ENCODE measurements at places on chromosomes 6 and 20. TPM values are rescaled to one million over a fixed set of nuclear protein-coding genes. Genes with fewer than 3 reads are reported as not detected.

NUS1 gene
- polyA plus RNA-seq, result 25.2 TPM

FKBP1A gene
- polyA plus RNA-seq, result 697 TPM

RAB32 gene
- polyA plus RNA-seq, result 13.0 TPM

BPI gene
- polyA plus RNA-seq, result 2.4 TPM

SSTR4 gene
- not detected for polyA plus RNA-seq

GZF1 gene
- 9.1 TPM for polyA plus RNA-seq

TMEM244 gene
- polyA plus RNA-seq, result not detected

SNTA1 gene
- 6.3 TPM for polyA plus RNA-seq

LRRC1 gene
- polyA plus RNA-seq, result 4.9 TPM

NRSN1 gene
- not detected for polyA plus RNA-seq

HEY2 gene
- 12.7 TPM for polyA plus RNA-seq

PDE10A gene
- 5.9 TPM for polyA plus RNA-seq

PNISR gene
- 168 TPM for polyA plus RNA-seq

C6orf132 gene
- polyA plus RNA-seq, result 3.0 TPM

TRIM39 gene
- polyA plus RNA-seq, result 11.8 TPM

DYNLT2 gene
- 1.7 TPM for polyA plus RNA-seq

COX4I2 gene
- polyA plus RNA-seq, result 6.6 TPM

RBM24 gene
- polyA plus RNA-seq, result 1.2 TPM

SIRPA gene
- polyA plus RNA-seq, result 15.7 TPM

NUP153 gene
- polyA plus RNA-seq, result 29.9 TPM

PSORS1C2 gene
- not detected for polyA plus RNA-seq

PREP gene
- 14.0 TPM for polyA plus RNA-seq

LGSN gene
- not detected for polyA plus RNA-seq

SMLR1 gene
- polyA plus RNA-seq, result 0.19 TPM

ZSWIM3 gene
- 2.4 TPM for polyA plus RNA-seq

PLEKHG1 gene
- polyA plus RNA-seq, result 11.9 TPM

SEMG2 gene
- not detected for polyA plus RNA-seq

PRR18 gene
- polyA plus RNA-seq, result 0.05 TPM

TRIM10 gene
- polyA plus RNA-seq, result not detected

GPR63 gene
- 2.5 TPM for polyA plus RNA-seq

Data from ovary (tissue), 10 donors.